ENCODE measurements at places on chromosomes 1 and 21. TPM values are rescaled to one million over a fixed set of nuclear protein-coding genes. Genes with fewer than 3 reads are reported as not detected.

GRCh38 chr1:25049190-25049589 lies 119.1 kb upstream of the RUNX3 start:
- no peak for DNase-seq

- DNase-seq = no peak
These were observed 672 bp downstream of the POMGNT1 start for GRCh38 chr1:46197560-46197963.

DNA sequence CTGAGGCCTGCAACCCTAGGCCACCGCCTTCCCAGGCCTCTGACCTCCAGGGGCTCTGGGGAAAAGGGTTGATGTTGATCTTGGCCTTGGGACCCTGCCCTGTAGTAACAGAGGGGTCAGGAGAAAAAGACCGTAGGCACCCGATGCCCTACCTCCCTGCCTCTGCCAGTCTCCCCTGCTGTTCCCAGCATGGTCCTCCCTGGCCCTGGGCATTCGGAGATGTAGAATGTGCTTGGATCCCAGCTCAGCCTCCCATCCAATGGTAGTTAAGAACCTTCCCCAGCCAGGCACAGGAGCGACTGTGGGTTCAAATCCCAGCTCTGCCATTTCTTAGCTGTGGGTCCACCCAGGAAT lies 72.0 kb upstream of the TARDBP start:
- DNase-seq = no peak

GRCh38 chr1:203462878-203463277 lies 12.7 kb upstream of the PRELP start:
- no peak for DNase-seq

Gene CA14
- total RNA-seq = not detected

Gene GJA9
- not detected for total RNA-seq

Gene TEDDM1
- not detected for total RNA-seq
